SJCRH30 (cell line): ENCODE measurements at places on chromosomes 4 and X.

DNA sequence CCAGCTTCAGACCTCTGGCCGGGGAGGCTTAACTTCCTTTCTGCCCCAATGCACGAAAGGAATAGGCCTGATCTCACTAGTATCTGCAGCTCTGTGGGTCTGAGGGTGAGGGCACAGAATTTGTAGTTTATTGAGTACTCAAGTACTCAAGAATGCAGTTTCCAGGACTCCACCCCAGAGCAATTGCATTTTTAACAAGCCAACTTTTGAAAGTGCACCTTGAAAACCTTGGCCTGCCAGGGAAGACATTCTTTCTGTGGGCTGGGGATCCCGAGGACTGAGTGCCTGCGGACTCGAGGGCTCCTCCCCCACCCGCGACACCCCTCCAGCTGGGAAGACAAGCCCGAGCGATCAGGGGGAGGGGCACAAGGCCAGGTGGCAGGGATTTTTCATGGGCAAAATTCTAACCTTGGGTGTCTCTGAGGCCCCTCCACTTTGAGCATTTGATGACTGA is 22.4 kb downstream of the RS1 start:
- DNase-seq = peak; percentile 12
- no peaks in the 10 kb centered on the region for H3K4me1 ChIP-seq
- H3K36me3 ChIP-seq = no peaks in the 10 kb centered on the region
- H3K4me3 ChIP-seq = 0 out of 2 replicates have a peak overlapping the region, but pooled peaks have one; percentile 9
- H3K27me3 ChIP-seq = no peaks in the 10 kb centered on the region

- no peak for DNase-seq
- no peak overlapping the region for H3K4me3 ChIP-seq
- no peak overlapping the region for H3K27ac ChIP-seq
- no peaks in the 10 kb centered on the region for H3K36me3 ChIP-seq
- no peaks in the 10 kb centered on the region for H3K27me3 ChIP-seq
Observed at GRCh38 chrX:39750848-39751247, 346.9 kb downstream of the BCOR start.

- no peaks in the 10 kb centered on the region for H3K36me3 ChIP-seq
- no peak for DNase-seq
- no peak overlapping the region for H3K27ac ChIP-seq
- no peaks in the 10 kb centered on the region for H3K4me1 ChIP-seq
- no peaks in the 10 kb centered on the region for H3K27me3 ChIP-seq
Observed at GRCh38 chrX:29231800-29232199, 644.6 kb downstream of the IL1RAPL1 start.

- DNase-seq = no peak
- no peaks in the 10 kb centered on the region for H3K36me3 ChIP-seq
- H3K27me3 ChIP-seq = no peaks in the 10 kb centered on the region; the same call in 1 of the 2 replicates
- no peak overlapping the region for H3K27ac ChIP-seq
Observed at GRCh38 chr4:38236003-38236402, 275.8 kb downstream of the PTTG2 start.

DNA sequence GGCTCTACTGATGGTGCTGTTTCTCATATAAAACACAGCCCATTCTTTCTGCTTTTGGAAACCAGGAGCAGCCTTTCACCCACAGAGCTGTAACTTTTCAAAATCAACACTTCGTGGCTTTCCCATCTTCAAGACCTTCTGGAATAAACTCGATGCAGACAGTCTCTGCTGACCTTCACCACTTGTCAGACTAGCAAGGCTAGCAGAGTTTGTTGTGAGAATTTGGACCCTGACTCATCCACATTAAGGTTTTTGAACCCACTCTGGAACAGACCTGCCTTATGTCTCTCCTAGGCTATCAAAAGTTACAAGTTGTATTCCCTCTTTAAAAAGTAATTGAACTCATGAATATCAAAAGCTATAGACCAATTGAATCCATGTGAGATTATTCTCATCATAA is 88.6 kb downstream of the MAML3 start:
- no peaks in the 10 kb centered on the region for H3K36me3 ChIP-seq
- H3K4me3 ChIP-seq = no peak overlapping the region
- no peaks in the 10 kb centered on the region for H3K27me3 ChIP-seq
- no peak for DNase-seq

DNA sequence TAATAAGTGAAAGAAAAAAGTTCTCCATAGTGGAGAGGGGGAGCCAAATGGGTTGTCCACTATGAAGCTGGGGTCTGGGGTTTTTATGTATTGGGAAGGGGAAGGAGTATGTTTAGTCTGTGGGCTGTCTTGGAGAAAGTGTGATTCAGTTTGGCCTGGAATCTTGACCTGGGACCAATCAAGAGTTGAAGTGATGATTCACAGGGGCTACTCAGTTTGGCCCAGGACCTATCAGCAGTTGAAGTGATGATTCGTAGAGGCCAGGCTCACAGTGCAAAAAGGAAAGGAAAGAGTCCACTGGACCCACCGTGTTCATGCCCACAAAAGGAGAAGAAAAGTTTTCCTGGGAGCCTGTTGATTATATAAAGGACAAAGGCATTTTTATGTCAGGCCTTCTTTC is 47.3 kb upstream of the RAB9B start:
- no peaks in the 10 kb centered on the region for H3K4me1 ChIP-seq
- H3K36me3 ChIP-seq = no peaks in the 10 kb centered on the region
- no peak overlapping the region for H3K27ac ChIP-seq
- DNase-seq = no peak
- no peak overlapping the region for H3K4me3 ChIP-seq

DNA sequence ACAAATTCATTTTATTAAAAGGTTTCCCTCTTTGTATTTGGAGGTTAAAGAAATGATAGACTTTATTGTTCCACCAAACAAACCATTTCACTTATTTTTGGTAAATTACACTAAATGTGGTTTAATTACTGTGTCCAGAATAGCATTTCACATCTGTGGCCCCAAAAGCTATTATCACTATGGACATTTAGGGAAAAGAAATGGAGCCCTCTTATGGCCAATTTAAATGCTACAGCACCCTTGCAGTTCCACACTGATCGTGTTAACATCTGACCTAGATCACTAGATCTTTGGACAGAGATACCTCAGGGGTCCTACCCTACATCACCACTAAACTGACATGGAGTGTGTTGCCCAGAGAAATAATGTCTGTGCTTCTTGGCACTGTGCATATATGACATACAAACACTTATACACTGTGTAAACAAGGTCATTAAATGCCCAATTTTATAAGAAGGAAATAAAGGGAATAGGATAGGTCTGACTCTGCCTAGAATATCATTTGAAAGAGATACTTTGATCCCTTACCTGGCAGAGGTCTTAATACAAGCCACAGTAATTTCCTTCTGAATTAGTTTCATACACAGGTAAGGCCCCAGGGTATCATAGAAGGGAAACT is 163.9 kb downstream of the KDR start:
- no peaks in the 10 kb centered on the region for H3K27me3 ChIP-seq
- no peak overlapping the region for H3K4me3 ChIP-seq
- H3K36me3 ChIP-seq = no peaks in the 10 kb centered on the region
- H3K27ac ChIP-seq = no peak overlapping the region
- H3K4me1 ChIP-seq = peaks cover 10% of the 10 kb centered on the region; the same call in 1 of the 2 replicates

GRCh38 chr4:7844594-7844991 is 95.1 kb downstream of the AFAP1 start:
- no peak overlapping the region for H3K4me3 ChIP-seq
- no peak overlapping the region for H3K27ac ChIP-seq
- DNase-seq = no peak
- H3K36me3 ChIP-seq = peaks cover 9% of the 10 kb centered on the region
- H3K27me3 ChIP-seq = no peaks in the 10 kb centered on the region

DNA sequence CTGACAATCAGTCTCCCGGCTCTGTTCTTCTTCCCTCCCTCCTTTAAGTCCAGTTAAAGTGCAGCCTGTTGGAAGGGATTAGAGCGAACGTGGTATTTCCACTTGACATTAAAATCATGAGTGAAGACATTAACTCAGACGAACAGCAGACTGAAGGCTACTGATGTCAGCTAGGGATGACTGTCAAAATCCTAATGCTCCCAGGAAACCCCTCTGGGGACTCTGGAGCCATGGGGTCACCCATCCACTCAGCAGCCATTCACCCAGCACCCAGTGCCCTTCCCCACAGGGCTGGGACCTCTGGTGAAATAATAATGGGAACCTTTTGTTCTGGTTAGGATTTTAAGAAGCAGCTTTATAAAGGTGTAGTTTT is 113.9 kb downstream of the DRD5 start:
- H3K36me3 ChIP-seq = no peaks in the 10 kb centered on the region
- peaks cover 14% of the 10 kb centered on the region for H3K27me3 ChIP-seq
- H3K4me3 ChIP-seq = no peak overlapping the region

GRCh38 chr4:82382751-82383150 is 9.0 kb upstream of the HNRNPD start:
- H3K27ac ChIP-seq = no peak overlapping the region
- no peak overlapping the region for H3K4me3 ChIP-seq
- DNase-seq = no peak
- no peaks in the 10 kb centered on the region; the same call in 1 of the 2 replicates for H3K27me3 ChIP-seq

DNA sequence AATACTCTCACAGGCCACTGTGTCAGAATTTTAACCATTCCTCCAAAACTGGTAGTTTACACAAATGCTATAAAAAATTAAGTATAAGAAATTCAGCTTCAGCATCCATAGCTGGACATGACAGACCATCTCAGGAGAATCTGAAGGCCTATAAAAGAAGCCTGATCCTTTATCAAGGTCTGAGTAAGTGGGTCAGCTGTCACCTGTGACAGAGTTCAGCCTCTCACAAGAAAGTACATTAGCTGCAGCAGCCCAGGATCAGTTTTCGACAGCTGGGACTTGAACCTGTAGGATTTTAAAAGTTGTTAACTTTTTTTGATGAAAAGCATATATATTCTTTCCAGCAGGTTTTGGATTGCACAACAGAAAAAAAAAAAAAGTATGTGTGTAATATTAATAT is 60.7 kb downstream of the PPP3CA start:
- H3K4me1 ChIP-seq = peaks cover 8% of the 10 kb centered on the region
- H3K27ac ChIP-seq = no peak overlapping the region
- no peaks in the 10 kb centered on the region; the same call in 1 of the 2 replicates for H3K36me3 ChIP-seq
- H3K4me3 ChIP-seq = no peak overlapping the region

- peaks cover 57% of the 10 kb centered on the region for H3K36me3 ChIP-seq
- no peak overlapping the region for H3K4me3 ChIP-seq
- no peak for DNase-seq
- H3K27ac ChIP-seq = no peak overlapping the region
- no peaks in the 10 kb centered on the region for H3K27me3 ChIP-seq
Observed at GRCh38 chrX:1384658-1385252, 7.2 kb downstream of the SLC25A6 start.

DNA sequence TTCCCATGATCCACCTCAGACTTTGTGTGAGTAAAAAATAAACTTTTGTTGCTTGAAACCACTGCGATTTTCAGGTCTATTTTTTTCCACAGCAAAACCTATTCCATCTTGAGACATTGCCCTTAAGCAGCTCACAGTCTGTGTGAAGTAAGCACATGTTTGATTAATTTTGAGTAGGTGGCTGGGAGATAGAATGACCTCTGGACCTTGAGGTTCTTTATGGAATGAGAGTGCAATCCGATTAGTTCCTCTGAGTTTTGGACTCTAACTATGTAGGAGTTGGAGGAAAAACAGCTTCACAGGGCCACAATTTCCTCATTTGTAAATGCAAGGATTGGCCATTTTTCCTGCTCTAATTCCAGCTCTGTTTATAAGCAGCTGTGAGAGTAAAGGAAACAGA is 234.1 kb upstream of the IGFBP7 start:
- H3K27ac ChIP-seq = no peak overlapping the region
- H3K27me3 ChIP-seq = no peaks in the 10 kb centered on the region
- H3K4me3 ChIP-seq = no peak overlapping the region
- no peaks in the 10 kb centered on the region for H3K36me3 ChIP-seq

DNA sequence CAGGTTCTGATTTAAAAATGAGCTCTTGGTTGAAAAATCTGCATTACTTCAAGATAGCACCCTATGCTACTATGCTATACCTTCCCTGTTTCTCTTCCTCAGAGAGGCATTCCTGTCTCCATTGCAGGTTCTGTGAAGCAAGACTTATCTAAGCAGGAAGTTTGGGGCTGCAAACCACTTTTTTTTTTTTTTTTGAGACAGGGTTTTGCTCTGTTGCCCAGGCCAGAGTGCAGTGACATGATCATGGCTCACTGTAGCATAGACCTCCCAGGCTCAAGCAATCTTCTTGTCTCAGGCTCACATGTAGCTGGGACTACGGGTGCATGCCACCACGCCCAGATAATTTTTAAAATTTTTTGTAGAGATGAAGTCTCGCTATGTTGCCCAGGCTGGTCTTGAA is 4.0 kb upstream of the CCNG2 start:
- DNase-seq = no peak
- H3K27me3 ChIP-seq = no peaks in the 10 kb centered on the region
- H3K27ac ChIP-seq = no peak overlapping the region
- peaks cover 6% of the 10 kb centered on the region for H3K4me1 ChIP-seq
- H3K36me3 ChIP-seq = no peaks in the 10 kb centered on the region

GRCh38 chr4:186024637-186025407 is 44.1 kb upstream of the TLR3 start:
- no peaks in the 10 kb centered on the region for H3K36me3 ChIP-seq
- no peak overlapping the region for H3K27ac ChIP-seq
- H3K27me3 ChIP-seq = no peaks in the 10 kb centered on the region
- DNase-seq = no peak
- no peaks in the 10 kb centered on the region for H3K4me1 ChIP-seq
- no peak overlapping the region for H3K4me3 ChIP-seq

DNA sequence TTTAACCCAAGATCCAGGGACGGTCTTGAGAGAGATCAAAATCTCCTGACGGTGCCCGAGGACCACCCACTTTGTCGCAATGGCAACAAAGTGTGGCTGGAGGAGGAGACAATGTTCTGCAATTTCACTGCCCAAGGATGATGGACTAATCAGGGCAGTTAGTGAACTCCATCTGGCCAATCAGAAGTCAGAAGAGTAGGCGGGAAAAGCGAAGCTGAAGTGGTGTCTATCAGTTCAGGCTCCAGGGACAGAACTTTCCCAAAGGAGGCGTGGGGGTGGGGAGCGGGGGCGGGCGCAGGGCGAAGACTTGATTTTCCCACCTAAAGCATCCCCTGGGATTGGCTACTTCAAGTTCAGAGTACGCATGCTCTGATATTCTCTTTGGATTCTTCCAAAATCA is 25.6 kb downstream of the SPACA5B start:
- H3K27me3 ChIP-seq = no peaks in the 10 kb centered on the region
- no peak for DNase-seq
- no peaks in the 10 kb centered on the region for H3K4me1 ChIP-seq

GRCh38 chr4:68463796-68464195 is 16.5 kb downstream of the TMPRSS11E start:
- no peaks in the 10 kb centered on the region for H3K36me3 ChIP-seq
- no peaks in the 10 kb centered on the region for H3K27me3 ChIP-seq
- no peak for DNase-seq
- no peaks in the 10 kb centered on the region for H3K4me1 ChIP-seq
- H3K27ac ChIP-seq = no peak overlapping the region

- no peak overlapping the region for H3K27ac ChIP-seq
- H3K36me3 ChIP-seq = no peaks in the 10 kb centered on the region
- H3K4me3 ChIP-seq = no peak overlapping the region
- H3K4me1 ChIP-seq = peaks cover 31% of the 10 kb centered on the region
Observed at GRCh38 chr4:139603576-139604410, 47.8 kb upstream of the SETD7 start.

- DNase-seq = no peak
- H3K4me1 ChIP-seq = no peaks in the 10 kb centered on the region
- H3K27me3 ChIP-seq = no peaks in the 10 kb centered on the region
- no peak overlapping the region for H3K4me3 ChIP-seq
- no peak overlapping the region for H3K27ac ChIP-seq
Observed at GRCh38 chrX:124228849-124229248, 103.6 kb upstream of the TEX13D start.

- H3K4me1 ChIP-seq = no peaks in the 10 kb centered on the region
- H3K4me3 ChIP-seq = no peak overlapping the region
- DNase-seq = no peak
- no peak overlapping the region for H3K27ac ChIP-seq
- H3K27me3 ChIP-seq = no peaks in the 10 kb centered on the region
- H3K36me3 ChIP-seq = no peaks in the 10 kb centered on the region
Observed at GRCh38 chr4:143488687-143489086, 24.8 kb upstream of the SMARCA5 start.

- no peaks in the 10 kb centered on the region for H3K36me3 ChIP-seq
- no peak overlapping the region for H3K27ac ChIP-seq
- DNase-seq = no peak
Observed at GRCh38 chr4:10872833-10873517, 188.4 kb upstream of the CLNK start.
